NCI-H524 (cell line): ENCODE measurements at places on chromosomes 6 and 20.

DNA sequence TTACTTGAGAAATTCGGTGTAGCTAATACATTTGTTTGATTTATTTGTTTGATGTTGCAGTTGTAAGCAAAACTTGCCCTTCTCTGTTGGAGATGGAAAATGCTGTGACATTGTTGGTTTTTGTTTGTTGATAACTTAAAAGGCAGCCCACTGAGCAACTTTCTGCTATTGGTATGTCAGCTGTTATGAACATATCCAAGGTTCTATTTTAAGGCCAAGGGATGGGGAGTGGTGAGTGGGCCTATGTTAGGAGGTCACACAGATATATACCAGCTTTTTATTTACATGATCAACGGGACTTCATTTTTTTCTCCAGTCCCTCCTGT lies 5.7 kb downstream of the QKI start:
- no peak for DNase-seq

DNA sequence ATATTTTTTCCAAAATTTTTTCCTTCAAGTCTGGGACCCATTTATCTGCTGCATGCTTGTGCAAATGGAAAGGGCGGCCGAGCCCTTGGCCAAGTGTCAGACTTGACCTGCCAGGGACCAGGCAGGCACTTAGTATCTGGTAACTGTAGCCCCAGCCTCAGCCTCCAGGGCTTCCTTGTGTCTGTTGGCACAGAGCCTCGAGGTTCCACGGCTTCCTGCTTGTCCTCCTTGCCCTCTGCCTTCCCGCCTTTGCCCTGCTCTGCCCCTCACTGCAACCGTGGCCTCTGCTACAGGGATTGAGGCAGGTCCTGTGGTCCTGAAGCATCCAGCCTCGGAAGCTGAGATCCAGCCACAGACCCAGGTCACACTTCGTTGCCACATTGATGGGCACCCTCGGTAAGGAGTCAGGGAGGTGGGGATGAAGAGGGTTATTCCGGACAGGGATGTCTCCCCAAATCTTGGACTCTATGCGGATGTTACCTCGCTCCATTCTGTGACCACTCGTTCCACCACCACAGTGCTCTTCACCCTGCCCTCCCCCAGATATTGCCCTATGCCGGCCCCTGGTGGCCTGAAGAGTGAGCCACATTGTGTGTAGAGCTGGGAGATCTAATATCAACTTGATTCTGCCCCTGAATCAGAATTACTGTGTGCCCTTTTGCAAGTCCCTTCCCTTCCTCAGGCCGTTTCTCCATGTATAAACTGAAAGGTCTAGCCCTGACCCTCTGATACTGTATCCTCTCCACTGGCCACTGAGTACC lies 41.5 kb upstream of the SRF start:
- peak; percentile 50 for DNase-seq

- peak; percentile 44 for DNase-seq
Measured at GRCh38 chr20:47220161-47220582, 136.3 kb downstream of the ZMYND8 start.

DNA sequence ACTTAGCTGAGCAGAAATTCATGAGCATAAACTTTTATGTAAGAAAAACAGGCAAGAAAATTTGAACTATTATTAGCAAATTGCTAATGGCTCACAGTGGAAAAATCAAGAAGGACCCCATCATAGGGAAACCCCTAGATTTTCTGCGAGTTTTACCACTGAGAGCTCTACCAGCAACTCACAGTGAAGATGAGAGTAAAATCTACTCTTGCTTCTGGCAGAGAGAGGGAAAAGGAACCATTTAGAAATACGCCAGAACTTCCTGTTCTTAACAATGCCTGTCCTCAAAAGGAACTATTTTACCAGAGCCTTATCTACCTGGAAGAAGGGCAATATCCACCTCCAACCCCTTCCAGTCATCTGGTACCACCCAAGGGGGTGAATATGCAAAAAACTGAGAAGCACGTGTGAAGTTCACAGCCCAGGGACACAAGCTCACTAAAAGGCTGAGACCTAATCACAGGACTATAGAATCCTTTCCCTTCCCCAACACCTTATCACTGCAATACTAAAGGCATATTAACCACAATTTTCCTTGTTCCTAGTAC lies 34.4 kb upstream of the ASF1A start:
- DNase-seq, result no peak

DNA sequence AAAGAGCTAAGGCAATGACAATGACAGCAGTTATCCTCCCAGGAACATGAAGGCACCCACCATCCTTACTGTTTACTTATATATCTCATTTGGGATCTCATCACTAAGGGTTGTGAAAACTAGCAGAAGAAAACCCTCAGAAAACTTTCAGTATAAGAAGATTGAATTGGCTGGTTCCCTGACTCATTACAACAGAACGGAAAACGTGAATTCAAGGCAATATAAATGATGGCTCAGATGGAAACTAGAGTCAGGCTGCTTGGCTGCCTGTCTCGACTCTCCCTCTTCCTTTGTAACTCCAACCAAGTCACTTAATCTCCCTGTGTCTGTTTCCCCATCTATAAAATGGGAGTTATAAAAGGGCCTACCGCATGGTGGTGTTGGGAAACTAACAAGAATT lies 387.1 kb upstream of the JARID2 start:
- DNase-seq, result no peak

- DNase-seq, result no peak
Measured at GRCh38 chr6:97841763-97842162, 558.7 kb upstream of the MMS22L start.

DNA sequence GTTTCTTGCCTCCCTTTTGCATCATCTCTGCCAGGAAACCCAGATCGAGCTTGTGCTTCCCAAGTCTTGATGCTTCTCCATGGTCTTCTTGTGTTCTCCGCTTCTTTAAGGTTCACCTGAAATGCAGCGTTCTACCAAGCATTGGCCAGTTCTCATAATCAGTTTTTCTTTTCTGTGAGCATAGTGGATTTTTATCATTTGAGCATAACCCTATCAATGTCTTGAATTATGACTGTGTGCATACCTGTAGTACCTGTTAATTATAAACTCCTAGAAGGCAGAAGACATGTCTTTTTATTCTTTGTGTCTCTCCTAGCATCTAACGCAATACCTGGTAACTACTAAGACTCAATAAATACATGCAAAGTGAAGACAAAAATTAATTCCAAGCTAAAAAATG lies 804.4 kb upstream of the FLRT3 start:
- DNase-seq, result no peak

DNA sequence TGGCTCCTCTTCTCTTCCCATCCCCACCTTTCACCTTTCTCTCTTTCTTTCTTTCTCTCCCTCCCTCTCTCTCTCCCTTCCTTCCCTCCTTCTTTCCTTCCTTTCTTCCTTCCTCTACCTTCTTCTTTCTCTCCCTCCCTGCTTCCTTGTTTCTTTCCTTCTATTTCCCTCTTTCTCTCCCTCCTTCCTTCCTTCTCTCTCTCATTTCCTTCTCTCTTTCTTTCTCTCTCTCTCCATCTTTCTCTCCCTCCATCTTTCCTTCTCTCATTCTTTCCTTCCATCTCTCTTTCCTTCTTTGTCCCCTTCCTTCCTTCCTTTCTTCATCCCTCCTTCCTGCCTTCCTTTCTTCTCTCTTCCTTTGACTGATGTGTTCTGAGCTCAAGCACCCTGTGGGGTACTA lies 1467.0 kb upstream of the DEFB115 start:
- no peak for DNase-seq

DNA sequence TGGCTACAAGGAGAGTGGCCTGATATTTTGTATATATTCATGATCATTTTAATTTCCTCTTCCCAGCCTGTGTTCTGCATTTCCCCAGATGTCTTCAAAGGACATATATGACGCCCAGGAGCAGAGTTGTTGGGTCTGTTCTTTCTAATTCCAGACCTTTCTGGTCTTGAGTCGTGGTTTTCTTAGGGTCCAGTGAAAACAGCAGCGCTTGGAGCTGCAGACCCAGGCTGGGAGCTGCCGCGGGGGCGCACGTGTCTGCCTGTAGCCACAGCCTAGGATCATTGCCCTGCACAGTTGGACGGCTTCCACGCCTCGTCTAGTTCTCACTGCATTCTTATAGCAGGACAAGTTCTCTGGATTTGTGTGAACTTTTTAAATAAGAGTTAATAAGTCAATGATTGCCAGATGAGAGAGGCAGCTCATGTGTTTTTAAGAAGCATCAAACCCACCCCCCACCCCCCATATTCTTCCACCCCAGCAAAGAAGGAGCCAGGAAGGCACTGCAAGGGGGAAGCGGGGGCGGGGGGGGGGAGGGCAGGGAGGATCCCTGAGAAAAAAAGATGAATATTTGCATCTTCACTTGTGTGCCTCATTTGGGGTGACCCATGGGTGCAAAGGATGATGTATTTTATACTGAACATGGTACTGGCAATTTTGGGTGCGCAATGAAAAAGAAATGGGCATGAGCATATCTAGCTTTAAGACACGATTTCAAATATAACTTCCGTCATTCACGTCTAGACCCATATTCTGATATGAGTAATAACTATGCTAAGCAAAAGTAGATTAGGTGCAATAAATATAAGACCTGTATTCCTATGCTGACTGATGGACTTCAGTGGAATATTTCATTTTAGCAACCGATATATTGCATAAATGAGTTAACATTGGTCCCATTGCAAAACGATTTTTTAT lies 160.0 kb downstream of the TBXT start:
- no peak for DNase-seq

- DNase-seq, result no peak
Measured at GRCh38 chr6:128368213-128368944, 152.0 kb downstream of the PTPRK start.

- no peak for DNase-seq
Measured at GRCh38 chr6:156719720-156720563, 57.2 kb upstream of the ARID1B start.

DNA sequence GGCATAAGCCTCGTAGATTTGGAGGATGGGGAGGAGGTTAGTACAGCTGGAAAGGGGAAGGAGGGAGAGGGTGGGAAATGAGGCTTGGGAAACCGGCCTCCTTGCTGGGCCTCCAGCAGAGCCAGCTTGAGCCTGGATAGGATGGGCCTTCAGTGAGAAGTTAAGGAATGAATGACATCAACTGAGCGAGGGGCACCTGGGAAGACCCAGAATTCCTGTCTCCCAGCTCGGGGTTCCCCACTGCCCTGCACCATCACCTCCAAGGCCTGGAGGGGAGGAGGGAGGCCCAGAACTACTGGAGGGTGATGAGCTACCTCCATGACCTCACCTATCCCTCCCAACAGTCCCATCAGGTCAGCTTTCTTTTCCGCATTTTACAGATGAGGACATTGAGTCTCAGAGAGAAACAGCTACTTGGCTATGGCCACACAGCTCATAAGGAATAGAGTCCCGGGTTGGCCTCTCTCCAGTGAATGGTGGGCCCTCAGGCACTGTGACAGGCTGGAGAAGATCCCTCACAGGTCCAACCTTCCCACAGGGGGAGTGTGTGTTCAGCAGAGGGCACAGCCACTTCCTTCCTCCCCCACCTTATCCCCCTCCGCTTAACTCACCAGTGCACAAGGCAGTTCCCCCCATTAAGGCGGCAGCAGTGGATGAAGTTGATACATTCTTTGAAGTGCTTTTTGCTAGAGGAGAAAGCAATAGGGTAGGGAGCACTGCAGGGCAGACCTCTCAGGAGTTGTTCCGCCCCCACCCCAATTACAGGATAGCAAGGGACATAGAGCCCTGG lies 6.8 kb downstream of the DUSP15 start:
- no peak for DNase-seq

DNA sequence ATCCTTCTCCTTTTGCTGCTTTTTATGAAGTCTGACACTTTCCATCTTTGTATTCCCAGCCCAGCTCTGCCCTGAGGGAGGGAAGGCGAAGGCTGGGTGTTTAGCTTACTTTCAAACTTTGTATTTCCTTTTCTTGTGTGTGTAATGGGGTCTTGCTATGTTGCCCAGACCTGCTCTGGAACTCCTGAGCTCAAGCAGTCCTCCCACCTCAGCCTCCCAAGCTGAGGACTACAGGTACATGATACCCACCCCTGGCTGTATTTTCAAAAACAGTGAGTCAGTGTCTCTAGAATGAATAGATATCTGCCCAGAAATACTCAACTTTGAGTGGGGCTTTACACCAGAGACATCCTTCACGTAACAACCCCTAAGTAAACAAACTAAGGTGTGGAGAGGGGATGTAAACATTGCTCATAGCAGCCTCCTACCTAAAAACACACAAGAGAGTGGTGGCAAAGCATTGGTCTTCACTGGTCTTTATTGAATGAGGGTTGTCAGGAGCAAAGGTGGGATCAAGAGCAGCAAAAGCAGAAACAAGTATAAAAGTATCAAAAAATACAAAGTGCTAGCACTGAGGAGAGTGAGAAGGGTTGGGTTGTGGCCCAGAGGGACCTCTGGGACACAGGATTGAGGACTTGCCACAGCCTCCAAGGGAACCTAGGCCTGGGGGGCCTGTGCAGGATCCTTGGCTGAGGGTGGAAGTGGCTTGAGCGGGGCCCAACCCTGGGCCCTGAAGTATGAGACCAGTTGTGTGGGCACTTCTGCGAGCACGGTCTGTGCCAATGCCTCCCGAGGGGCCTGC lies 10.2 kb downstream of the SPAG4 start:
- DNase-seq, result no peak

DNA sequence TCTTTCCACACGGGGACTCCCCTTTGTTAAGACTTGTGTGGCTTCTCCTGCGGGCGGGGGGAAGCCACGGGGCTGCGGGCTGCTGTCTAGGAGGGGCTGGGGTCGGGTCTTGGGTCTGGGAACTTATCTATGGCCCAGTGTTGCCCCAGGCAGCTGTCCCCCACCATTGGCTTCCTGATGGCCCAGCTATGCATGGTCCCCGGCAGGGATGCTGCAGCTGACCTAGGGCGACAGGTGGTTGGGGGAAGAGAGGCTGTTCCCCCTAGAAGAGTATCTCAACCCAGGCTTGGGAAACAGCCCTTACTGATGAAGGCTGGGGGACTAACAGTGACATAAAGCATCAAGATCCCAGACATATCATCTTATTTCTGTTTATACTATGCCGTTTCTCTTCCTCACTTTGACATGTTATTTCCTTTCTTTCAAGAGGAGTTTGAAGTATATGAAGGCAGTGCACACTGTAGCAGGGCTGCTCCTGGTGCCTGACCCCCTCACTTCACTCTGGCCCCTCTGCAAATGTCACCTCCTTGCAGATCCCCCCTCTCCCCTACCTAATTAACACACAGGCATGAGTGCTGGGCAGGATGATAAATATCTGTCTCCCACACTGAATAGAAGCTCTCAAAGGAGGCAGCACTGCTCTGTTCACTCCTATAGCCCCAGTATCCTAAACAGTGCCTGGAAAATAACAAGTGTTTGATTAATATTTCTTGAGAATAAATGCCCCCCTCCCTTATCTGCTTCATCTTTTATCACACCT lies 87.0 kb downstream of the HIVEP2 start:
- no peak for DNase-seq

- DNase-seq, result peak; percentile 84
Measured at GRCh38 chr6:135233686-135234491, 52.8 kb downstream of the MYB start.

GRCh38 chr6:1387876-1388629 lies 1.3 kb upstream of the FOXF2 start:
- no peak for DNase-seq

- no peak for DNase-seq
Measured at GRCh38 chr6:161033667-161034066, 42.1 kb downstream of the MAP3K4 start.

GRCh38 chr6:40194447-40195170 lies 260.3 kb upstream of the MOCS1 start:
- no peak for DNase-seq
